Right renal pelvis (tissue), 4 donors: ENCODE measurements at places on chromosomes 3 and 15. TPM values are rescaled to one million over a fixed set of nuclear protein-coding genes. Genes with fewer than 3 reads are reported as not detected.

The AADACL2 gene
- not detected for polyA plus RNA-seq

The LNP1 gene
- polyA plus RNA-seq = 10.1 TPM

The LMCD1 gene
- 30.8 TPM for polyA plus RNA-seq

The MRAS gene
- 30.7 TPM for polyA plus RNA-seq

The GRK7 gene
- polyA plus RNA-seq = 0.14 TPM

The C2CD4A gene
- polyA plus RNA-seq = 0.28 TPM

The TKT gene
- 101 TPM for polyA plus RNA-seq

The ZNF662 gene
- 22.5 TPM for polyA plus RNA-seq
